ENCODE measurements at places on chromosomes 5 and 9. TPM values are rescaled to one million over a fixed set of nuclear protein-coding genes. Genes with fewer than 3 reads are reported as not detected.

DNA sequence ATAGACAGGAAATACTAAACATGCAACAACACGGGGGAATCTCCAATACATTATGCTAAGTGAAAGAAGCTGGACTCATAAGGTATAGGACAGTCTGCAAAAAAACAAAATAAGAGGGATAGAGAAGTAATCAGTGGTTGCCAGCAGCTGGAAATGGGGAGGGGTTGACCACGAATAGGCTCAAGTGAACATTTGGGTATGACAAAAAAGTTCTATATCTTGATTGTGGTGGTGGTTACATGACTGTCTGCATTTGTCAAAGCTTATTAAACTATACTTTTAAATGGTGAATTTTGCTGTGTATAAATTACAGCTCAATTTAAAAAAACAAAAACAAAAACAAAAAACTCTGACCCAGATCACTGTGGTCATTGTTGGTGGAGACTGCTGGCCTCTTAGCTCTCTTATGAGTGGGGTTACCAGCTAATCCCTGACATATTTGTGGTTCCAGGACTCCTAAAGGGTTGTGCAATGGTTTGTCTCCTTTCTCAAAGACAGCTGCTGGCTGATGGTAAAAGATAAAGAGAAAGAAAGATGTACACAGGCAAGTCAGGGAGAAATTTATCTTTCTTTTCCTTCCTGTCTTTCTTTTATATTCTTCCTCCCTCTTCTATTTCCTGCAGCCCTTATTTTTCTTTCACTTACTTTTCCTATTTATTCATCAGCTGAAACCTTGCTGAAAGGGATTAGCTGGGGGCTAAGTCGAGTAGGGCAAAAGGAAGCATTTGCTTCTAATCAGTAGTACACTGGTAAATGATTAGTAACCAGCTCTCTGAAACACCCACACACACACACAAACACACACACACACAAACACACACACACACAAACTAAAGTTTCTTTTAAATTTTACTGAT is 42.6 kb upstream of the APC start:
- peak; percentile 61 for DNase-seq

DNA sequence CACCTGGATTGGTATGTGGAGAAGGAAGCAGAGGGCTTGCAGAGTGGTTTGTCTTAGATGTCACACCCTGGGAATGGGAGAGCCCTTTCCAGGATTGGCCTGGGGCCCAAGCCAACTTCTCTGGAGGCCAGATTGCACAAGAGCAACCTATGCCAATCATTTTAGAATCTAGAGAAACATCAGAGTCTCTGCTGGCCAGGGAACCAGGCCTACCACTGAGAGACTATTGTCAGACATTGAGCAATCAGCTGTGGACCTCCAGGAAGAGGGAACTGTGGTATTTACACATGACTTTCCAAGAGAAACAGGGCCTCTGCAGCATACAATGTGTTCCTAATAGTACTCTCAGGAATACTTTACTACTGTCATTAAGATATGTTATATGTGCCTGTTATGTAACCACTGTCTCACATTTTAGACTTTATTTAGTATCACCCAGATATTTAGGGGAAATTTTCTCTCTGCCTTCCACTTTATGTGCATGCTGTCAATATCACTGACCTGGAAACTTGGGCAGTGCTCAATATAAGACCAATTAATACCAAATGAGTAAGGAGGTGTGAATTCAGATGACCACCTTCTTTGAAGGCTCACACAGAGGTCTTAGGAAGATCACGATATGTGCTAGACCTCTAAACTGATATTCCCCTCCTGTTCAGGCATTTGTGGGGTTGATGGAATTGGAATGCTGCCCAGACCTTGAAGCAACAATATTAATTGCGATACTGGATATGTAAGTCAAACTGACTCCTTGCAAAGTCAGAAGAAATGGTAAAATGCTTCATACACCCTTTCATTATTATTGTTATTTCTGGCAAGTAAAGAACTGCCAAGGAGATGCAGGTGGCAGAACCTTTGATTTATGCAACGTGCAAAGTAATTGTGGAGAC is 20.5 kb upstream of the CCL28 start:
- DNase-seq, result peak; percentile 46

GRCh38 chr5:149788964-149789363 is 58.9 kb downstream of the PPARGC1B start:
- no peak for DNase-seq

- peak; percentile 39 for DNase-seq
Observed at GRCh38 chr9:15606643-15607472, 54.0 kb downstream of the CCDC171 start.

- DNase-seq, result no peak
Observed at GRCh38 chr9:117622347-117622746, 81.9 kb upstream of the TLR4 start.

GRCh38 chr9:85715587-85715986 is 26.2 kb downstream of the AGTPBP1 start:
- no peak for DNase-seq

DNA sequence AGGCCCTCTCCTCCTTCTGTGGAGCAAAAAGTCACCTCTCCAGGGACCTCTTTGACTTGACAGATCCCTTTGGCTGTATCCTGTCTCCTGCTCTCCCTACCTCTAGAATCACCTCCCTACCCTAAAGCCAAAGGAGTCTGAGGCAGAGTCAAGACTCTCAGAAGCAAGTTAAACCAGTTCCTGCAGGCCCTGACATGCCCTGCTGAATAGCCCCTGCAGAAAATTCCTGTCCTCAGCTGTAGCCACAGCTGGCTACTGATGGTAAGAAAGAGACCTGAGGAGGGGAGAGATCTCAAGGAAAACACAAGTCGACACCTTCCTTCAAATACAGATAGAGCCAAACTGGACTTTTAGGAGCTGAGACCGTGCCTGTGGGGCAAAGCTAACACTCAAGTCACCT is 23.7 kb upstream of the UBAP2 start:
- no peak for DNase-seq

GRCh38 chr5:61701877-61702602 is 370.0 kb downstream of the ZSWIM6 start:
- DNase-seq, result no peak

GRCh38 chr9:34502891-34503290 is 19.9 kb downstream of the ENHO start:
- DNase-seq, result no peak

- no peak for DNase-seq
Observed at GRCh38 chr5:82873452-82873851, 203.7 kb downstream of the TMEM167A start.

- no peak for DNase-seq
Observed at GRCh38 chr5:90153031-90153430, 256.5 kb downstream of the CETN3 start.

GRCh38 chr5:157236423-157236822 is 29.5 kb upstream of the CYFIP2 start:
- no peak for DNase-seq

- no peak for DNase-seq
Observed at GRCh38 chr5:69224520-69224919, 10.2 kb upstream of the CDK7 start.

GRCh38 chr5:179919487-179920060 is 11.9 kb upstream of the TBC1D9B start:
- no peak for DNase-seq

- no peak for DNase-seq
Observed at GRCh38 chr5:122788996-122789395, 14.1 kb downstream of the SNX2 start.

DNA sequence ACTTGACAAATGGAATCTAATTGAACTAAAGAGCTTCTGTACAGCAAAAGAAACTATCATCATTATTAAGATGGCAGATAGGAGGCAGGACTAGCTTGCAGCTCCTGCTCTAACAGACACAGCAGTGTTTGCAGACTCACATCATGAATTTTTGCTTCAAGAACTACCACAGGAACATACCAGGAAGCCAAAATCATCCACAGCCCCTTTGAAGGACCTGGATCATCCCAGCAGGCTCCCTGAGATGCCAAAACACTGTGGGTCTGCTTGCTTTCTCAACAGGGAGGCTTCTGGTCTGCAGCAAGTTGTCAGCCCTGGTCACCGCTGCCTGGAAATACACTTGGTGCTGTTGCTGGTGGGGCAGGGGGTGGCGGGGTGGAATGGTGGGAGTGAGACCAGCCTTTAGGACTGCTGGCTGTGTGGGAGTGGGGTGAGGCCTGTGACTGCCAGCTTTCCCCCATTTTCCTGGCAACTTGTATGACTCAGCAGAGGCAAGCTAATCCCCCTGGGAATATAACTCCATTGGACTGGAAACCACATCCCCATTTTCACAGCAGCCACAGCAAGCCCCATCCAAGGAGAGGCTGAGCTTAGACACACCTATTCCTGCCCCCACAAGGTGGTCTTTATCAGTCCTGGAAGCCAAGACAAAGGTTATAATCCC is 533.8 kb upstream of the CYLC2 start:
- no peak for DNase-seq

- peak; percentile 62 for DNase-seq
Observed at GRCh38 chr9:72271613-72272478, 93.2 kb downstream of the ZFAND5 start.

DNA sequence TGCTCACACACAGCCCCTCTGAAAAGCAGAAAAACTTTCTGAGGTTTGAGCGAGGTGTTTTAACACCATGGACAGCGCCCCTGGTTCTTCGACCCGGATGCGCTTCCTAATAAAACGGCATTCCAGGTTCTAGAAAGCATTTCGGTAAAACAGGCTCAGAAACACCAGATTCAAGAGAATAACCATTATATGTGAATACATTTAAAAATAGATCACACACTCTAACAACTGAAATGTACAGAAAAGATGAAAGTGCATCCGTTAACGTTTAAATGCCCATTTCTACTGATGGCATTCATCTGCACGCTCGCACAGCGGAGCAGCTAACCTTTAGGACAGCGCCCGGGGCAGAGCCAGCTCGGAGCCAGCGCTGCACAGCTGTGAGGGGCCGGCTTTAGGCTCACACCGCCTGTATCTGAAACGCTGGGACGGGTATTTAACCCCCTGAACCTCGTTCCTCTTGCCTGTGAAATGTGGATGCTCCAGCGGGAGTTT is 26.3 kb upstream of the TENT4A start:
- peak; percentile 45 for DNase-seq

- no peak for DNase-seq
Observed at GRCh38 chr5:107444300-107444699, 226.4 kb downstream of the EFNA5 start.

DNA sequence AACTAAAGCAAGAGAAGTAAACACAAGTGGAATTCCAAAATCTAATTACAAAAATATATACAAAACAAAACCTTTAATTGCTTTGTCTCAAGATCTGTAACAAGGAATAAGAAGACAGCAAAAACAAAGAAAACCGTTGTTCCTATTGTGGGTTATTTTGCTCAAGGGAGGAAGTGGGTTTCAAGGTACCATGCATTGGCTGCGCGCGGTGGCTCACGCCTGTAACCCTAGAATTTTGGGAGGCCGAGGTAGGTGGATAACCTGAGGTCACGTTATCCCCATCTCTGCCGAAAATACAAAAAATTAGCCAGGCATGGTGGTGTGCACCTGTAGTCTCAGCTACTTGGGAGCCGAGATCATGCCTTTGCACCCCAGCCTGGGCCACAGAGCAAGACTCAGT is 12.1 kb upstream of the IQGAP2 start:
- DNase-seq, result no peak

- no peak for DNase-seq
Observed at GRCh38 chr5:145294331-145294730, 540.8 kb downstream of the PRELID2 start.

- no peak for DNase-seq
Observed at GRCh38 chr9:21781656-21782055, 20.8 kb upstream of the MTAP start.

GRCh38 chr5:139758510-139759075 is 37.0 kb upstream of the PSD2 start:
- DNase-seq, result no peak

GRCh38 chr5:38382898-38383297 is 124.5 kb downstream of the EGFLAM start:
- DNase-seq, result peak; percentile 81

- DNase-seq, result peak; percentile 57
Observed at GRCh38 chr9:21812946-21813568, 10.6 kb downstream of the MTAP start.

DNA sequence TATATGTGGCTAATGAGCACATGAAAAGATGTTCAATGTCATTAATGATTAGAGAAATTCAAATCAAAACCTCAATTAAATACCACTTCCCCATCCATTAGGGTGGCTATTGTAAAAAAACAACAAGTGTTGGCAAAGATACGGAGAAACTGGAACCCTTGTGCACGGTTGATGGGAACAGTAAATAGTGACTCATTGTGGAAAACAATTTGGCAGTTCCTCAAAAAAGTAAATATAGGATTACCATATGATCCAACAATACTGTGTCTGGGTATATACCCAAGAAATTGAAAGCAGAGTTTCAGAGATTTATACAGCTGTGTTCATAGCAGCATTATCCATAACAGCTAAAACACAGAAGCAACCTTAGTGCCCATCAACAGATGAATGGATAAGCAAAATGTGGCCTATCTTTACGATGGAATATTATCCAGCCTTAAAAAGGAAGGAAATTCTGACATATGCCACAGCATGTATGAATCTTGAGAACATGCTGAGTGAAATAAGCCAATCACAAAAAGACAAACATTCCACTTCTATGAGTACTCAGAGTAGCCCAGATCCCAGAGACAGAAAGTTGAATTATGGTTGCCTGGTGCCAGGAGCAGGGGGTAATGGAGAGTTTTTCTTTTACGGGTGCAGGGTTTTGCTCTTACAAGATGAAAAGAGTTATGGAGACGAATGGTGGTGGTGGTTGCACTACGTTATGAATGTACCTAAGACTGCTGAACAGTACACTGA is 41.4 kb upstream of the LRRC14B start:
- no peak for DNase-seq

GRCh38 chr5:167947306-167947705 is 344.1 kb upstream of the WWC1 start:
- DNase-seq, result no peak

DNA sequence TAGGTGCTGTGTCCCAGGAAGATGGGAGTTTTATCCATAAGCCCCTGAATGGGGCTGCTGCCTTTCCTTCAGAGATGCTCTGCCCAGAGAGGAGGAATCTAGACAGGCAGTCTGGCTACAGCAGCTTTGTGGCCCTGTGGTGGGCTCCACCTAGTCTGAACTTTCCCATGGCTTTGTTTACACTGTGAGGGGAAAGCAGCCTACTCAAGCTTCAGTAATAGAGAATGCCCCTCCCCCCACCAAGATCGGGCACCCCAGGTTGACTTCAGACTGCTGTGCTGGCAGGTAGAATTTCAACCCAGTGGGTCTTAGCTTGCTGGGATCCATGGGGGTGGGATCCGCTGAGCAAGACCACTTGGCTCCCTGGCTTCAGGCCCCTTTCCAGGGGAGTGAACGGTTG is 100.9 kb upstream of the DPYSL3 start:
- no peak for DNase-seq

Gene SERF1B
- total RNA-seq, result 49.9 TPM

Gene OGN
- total RNA-seq, result 0.95 TPM

Gene ROR2
- 12.3 TPM for total RNA-seq

Gene AKNA
- 28.8 TPM for total RNA-seq

Gene SLC34A3
- not detected for total RNA-seq

Gene CSF2
- not detected for total RNA-seq

Gene ISOC1
- total RNA-seq, result 21.1 TPM

Gene PANK3
- total RNA-seq, result 79.2 TPM

Gene FOXD4L5
- 0.13 TPM for total RNA-seq

Gene TMEM174
- not detected for total RNA-seq

Gene CXCL14
- not detected for total RNA-seq

Gene MTREX
- total RNA-seq, result 139 TPM
